ENCODE measurements at places on chromosomes 13 and 19.

GRCh38 chr19:11247391-11247790, 8.0 kb downstream of the ANGPTL8 start:
- DNase-seq = no peak

GRCh38 chr19:7907122-7907521, 3.4 kb downstream of the MAP2K7 start:
- DNase-seq = no peak

GRCh38 chr19:45320997-45321775, 1.5 kb downstream of the CKM start:
- no peak for DNase-seq

GRCh38 chr13:39655041-39655568, 357 bp upstream of the COG6 start:
- no peak for DNase-seq

DNA sequence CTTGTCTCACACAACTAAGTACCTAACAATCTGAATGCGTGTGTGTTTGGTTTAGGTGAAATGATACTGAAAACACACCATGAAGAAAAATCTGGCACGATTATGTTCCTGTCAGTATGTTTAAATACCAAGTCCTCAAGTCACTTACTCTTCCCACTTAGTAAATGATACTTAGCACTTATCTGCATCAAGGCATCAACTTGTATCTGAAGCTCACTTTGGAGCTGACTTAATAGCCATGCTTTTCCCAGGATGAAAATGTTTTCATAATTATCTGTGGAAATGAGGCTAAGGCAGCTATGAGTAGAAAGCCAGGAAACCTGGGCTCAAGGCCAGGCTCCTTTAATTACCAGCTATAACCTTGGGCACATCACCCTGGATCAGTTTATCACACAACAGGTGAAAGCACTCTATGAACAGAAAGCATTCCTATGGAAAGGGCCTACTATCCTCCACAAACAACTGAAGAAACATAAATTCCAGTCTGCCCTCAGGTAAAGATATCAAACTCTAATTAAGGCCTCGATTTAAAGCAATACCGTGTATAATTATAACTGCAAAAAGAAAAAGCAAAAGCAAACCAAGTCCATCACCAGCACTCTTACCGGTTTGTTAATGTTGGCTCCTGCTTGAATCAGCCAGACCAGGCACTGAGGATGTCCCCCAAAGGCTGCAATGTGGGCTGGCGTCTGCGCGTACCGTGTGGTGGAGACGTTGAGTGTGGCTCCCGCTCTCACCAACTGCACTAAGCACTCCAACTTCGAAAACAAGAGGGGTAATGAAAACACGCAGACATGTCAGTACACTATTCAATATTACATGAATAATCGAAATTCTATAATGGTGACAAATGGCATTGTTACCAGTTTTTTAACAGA, 4.6 kb downstream of the ANKRD10 start:
- no peak for DNase-seq

DNA sequence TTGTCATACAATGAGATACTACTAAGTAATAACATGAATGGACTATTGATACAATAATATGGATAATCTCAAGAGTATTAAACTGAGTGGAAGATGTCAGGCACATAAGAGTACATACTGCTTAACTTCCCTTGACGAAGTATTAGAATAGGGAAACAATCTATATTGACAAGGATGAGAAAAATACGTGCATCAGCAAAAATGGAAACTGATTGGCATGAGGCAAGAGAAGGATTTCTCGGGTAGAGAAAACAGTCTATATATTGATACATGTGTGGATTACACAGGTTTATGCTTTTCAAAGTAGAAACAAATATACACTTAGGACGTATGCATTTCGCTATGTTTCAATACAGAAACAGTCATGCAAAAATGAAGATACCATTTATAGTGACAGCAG, 57.4 kb downstream of the PRR20E start:
- no peak for DNase-seq

GRCh38 chr19:43532571-43532961, 422 bp upstream of the ZNF575 start:
- peak; percentile 75 for DNase-seq

GRCh38 chr19:19134687-19135158, 3.6 kb downstream of the TMEM161A start:
- no peak for DNase-seq

- peak; percentile 29 for DNase-seq
Observed at GRCh38 chr19:50906217-50906616, 5.0 kb downstream of the KLK4 start.

- DNase-seq = no peak
Observed at GRCh38 chr19:51025809-51026553, 435 bp downstream of the KLK11 start.

- no peak for DNase-seq
Observed at GRCh38 chr13:97307118-97307881, 85.2 kb downstream of the MBNL2 start.

DNA sequence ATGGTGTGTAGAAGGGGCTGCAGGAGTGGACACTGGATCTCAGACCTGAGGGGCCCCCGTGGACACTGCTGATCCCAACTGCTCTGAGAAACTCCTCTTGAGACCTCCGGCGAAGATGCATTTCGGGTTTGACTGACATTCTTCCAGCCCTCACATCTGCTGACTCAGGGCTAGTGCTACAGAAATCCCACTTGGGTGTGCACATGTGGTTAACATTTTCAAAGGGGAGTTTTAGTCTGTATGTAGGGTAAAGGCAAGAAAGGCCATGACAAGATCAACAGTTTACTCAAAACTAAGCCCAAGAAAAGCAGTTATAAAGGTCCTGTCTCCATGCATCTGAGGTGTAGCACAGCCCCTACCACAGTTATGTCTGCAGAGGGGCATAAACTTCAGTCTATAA, 31.2 kb downstream of the DLEU7 start:
- no peak for DNase-seq

GRCh38 chr19:34305221-34306083, 51.1 kb downstream of the GARRE1 start:
- DNase-seq = no peak

- no peak for DNase-seq
Observed at GRCh38 chr13:46679369-46680120, 117.4 kb downstream of the ESD start.

GRCh38 chr13:112963641-112964040, 5.4 kb upstream of the MCF2L start:
- no peak for DNase-seq

DNA sequence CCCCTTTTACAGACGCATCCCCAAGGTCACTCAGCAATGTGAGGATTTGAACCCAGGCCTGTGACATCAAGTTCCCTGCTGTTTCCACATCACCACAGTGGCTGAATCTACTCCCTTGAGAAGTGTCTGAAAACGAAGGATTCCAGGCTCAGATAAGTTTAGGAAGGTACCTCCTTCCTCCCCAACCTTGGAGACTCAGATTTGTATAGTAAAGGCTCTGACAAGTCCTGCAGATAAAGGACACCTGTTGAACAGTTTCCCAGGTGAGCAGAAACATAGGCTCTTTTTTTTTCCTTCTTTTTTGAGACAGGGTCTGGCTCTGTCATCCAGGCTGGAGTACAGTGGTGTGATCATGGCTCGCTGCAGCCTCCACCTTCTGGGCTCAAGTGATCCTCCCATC, 56.4 kb upstream of the PTPRS start:
- no peak for DNase-seq

GRCh38 chr19:3585301-3586126, at the start of gene GIPC3:
Gene GIPC3, plus strand, starts transcription at chr19:3585478. Its CDS starts 120 bp downstream, at chr19:3585598.
- no peak for DNase-seq

DNA sequence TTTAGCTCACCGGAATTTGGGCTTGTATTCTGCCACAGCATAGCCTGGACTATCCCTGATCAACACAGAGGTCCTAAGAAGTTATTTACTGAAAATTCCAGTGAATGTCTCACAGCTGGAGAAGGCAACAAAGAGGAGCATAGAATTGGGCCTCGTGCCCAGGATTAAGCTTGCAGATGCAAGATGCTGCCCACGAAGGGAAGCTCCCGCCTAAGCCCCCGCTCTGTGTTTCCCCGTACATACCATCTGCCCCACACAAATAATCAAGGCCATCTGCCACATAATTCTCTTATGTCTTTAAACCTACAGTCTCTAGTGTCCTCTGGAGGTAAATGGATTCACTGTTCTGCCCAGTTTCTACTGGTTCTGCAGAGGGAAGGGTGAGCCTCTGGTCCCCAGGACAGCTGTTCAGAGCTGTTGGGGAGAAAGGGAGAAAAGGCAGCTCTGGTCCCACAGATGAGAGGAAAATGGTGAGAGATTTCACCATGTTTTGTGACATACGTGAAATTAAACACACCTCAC, 7.4 kb upstream of the TPP2 start:
- DNase-seq = no peak

DNA sequence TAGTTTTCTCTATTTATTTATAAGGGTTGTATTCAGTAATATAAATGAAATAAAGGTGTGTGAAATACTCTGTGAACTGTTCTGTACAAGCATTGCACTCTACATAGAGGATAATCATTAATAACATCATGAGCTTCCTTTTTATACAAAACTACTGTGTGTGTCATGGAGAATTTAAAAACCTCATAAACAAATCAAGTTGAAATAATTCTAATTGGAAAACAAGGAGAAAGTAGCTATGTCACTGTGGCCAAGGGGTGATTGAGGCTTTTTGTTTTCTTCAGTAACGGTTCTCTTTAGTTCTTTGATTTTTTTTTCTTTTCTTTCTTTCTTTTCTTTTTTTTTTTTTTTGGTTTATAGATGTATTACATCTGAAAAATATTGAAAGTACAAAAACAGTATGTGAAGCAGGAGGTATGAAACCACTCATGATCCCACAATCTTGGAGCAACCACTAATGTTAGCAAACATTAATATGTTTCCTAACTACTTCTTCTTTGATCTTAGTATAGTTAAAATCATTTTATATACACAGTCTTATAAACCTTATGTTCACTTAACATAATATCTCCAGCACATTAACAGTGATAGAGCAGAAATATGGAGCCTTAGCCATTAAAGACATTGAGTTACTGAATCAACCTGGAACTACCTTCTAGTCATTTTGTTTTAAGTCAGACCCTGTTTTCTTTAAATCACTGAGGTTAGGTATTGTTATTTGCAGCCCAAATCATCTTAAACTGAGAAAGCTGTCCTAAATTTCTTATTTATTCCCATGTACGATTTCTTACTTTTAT, 45.4 kb downstream of the WDFY2 start:
- DNase-seq = no peak

GRCh38 chr19:6590258-6590826, 608 bp downstream of the CD70 start:
- DNase-seq = no peak

DNA sequence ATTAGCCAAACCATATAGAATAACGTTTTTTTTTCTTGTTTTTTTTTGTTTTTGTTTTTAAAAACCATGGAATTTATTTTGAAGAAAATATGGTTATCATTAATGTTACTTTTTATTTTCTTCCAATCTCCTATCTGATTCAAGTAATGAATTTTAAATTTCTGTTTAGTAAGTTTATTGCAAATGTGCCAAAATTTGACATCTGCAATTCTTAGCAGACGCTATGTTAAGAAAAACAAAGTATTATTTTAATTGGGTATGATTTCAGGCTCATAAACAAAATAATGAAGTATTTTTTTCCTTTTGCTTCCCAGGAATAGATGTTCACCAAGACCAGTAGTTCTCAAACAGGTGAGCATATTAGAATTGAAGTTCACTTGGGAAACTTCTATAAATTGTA, 63.1 kb downstream of the POSTN start:
- no peak for DNase-seq

DNA sequence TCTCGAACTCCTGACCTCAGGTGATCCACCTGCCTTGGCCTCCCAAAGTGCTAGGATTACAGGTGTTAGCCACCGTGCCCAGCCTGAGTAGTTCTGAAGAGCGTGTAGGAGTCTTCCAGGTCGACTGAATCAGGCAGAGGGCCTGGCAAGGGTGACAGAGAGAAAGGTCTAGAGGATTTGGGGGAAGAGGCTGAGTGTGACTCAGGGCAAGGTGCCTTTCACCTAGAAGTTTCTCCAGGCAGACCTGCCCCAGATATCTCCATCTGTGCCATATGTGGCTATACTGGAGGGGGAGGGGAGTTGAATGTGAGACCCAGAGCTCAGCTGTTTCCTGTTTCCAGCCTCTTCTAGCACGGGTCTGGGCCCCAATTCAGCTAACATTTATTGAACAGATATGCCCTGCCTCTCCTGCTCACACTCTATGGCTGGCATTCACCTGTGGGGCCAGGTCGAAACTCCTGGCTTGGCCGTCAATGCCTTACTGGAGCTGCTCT, 1.3 kb downstream of the CCDC159 start:
- DNase-seq = no peak

DNA sequence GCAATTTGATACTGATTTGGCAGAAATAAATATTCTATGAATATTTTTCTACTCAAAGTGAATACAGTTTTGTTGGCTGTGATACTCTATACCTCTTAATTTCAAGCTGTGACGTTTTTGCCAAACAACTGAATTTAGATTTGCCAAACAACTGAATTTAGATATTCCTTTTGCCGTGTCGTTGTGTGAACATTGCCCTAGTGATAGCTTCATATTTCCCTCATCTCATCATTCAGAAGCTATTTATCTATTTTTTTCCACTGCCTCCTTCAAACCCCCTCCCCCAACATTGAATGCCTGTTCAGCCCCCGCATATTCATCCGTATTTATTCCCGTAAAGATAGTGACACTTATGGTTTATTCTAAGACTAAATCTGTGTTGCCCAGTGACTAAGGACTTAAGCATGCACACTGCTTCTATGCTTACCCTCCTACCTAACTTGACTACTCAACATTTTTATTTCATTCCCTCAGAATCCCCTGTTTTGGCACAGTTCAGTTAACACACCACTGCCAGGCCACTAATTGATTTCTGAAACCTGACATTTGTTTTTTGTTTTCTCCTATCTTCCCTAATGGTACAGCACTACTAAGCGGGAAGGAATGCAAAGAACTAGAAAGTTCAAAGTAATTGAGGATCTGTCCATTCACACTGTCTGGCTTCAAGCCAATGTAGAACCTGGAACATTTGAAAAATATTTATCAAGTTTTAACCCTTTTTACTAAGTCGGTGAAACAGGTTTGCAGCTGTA, 2.8 kb upstream of the KLF5 start:
- DNase-seq = no peak

- DNase-seq = no peak
Observed at GRCh38 chr13:107462501-107462900, 752.8 kb downstream of the LIG4 start.

- DNase-seq = peak; percentile 93
Observed at GRCh38 chr19:51339687-51340656, 2.0 kb downstream of the VSIG10L start.

Data from Kasumi-1 (cell line).